ENCODE measurements at places on chromosomes 11 and 22. TPM values are rescaled to one million over a fixed set of nuclear protein-coding genes. Genes with fewer than 3 reads are reported as not detected.

Gene APOA5
- total RNA-seq = not detected

Gene TFIP11
- total RNA-seq = 37.9 TPM

Gene CTSW
- total RNA-seq = not detected

Gene GVQW3
- 11.2 TPM for total RNA-seq

GRCh38 chr11:69941546-69942332 lies 122.5 kb upstream of the FGF3 start:
- DNase-seq = no peak

GRCh38 chr11:127587511-127587910 lies 586.9 kb upstream of the KIRREL3 start:
- DNase-seq = no peak

- no peak for DNase-seq
Measured at GRCh38 chr11:117950993-117951961, 22.1 kb upstream of the TMPRSS13 start.

- peak; percentile 88 for DNase-seq
Measured at GRCh38 chr11:20127671-20128527, 32.4 kb downstream of the DBX1 start.

GRCh38 chr22:30291058-30291892 lies 2.0 kb upstream of the CASTOR1 start:
- no peak for DNase-seq

DNA sequence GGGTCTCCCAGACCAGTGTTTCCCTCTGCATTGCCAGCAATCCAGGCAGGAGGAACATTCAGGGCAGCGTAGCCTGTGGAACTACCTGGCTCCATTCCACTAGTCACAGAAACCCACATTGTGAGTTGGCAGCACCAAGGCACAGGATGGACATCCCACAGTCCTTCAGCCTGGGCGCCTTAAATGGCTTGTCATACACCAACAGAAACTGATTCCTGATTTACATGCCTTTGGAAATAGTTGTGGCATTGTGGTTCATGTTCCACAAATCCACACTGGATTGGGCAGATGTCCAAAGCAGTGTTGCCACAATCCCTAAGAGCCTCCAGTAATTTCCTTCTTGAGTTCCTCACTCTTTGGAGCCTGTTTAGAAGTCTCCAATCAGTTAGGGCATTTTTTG lies 225.6 kb downstream of the BLID start:
- DNase-seq = no peak

GRCh38 chr11:80562523-80563125 lies 1121.8 kb upstream of the TENM4 start:
- DNase-seq = no peak

GRCh38 chr11:9754010-9754471 lies 90.2 kb downstream of the SWAP70 start:
- no peak for DNase-seq

DNA sequence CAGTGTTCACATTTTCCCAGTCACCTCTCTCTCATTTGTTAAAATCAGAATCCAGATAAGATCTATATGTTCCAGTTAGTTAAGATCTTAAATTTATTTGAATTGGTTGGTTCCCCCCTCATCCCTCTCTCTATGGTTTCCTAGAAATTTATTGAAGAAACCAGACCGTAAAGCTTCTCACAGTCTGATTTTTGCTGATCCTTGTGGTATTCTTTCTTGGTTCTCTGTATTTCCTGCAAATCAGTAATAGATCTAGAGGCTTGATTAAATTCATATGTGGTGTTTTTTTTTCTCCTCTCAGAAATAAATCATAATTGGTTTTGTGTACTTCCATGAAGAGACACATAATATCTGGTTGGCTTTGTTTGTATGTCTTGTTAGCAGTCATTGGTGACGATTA lies 147.5 kb downstream of the TMEM135 start:
- DNase-seq = no peak

- no peak for DNase-seq
Measured at GRCh38 chr11:96187822-96188221, 155.2 kb downstream of the MAML2 start.

- no peak for DNase-seq
Measured at GRCh38 chr11:19329970-19330369, 89.2 kb upstream of the E2F8 start.

DNA sequence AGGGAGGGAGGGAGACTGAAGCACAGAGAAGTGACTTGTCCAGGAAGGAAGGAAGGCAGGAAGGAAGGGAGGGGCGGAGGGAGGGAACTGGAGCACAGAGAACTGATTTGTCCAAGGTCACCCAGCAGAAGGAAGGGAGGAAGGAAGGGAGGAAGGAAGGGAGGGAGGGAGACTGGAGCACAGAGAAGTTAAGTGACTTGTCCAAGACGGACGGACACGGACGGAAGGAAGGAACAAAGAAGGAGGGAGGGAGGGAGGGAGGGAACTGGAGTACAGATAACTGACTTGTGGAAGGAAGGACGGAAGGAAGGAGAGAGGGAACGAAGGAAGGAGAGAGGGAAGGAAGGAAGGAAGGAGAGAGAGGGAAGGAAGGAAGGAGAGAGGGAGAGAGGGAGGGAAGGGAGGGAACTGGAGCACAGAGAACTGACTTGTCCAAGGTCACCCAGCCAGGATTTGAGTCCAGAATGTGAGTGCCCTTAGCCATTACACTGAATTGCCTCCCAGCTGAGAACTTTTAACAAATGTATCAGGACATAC lies 1.5 kb downstream of the SLC35F2 start:
- no peak for DNase-seq
